ENCODE measurements at places on chromosomes 11 and 22. TPM values are rescaled to one million over a fixed set of nuclear protein-coding genes. Genes with fewer than 3 reads are reported as not detected.

The MSANTD4 gene
- total RNA-seq = 15.1 TPM

DNA sequence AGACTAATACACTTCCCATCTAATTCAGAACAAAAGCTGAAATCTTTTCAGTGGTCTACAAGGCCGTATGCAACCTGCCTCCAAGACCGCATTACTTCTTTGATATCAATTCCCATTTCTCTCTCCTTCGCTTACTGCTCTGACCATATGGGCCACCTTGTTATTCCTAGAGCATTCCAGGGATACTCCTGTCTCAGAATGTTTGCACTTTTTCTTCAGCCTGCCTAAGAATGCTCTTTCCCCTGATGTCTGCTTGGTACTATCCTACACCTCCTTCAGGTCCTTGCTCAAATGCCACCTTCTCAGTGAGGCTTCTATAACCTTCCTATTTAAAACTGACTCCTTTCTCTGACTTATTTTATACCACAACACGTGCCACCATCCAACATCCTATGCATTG lies 71.2 kb downstream of the MAML2 start:
- no peak for DNase-seq

GRCh38 chr11:80844110-80844819 lies 1403.4 kb upstream of the TENM4 start:
- no peak for DNase-seq

The OR51D1 gene
- not detected for total RNA-seq

DNA sequence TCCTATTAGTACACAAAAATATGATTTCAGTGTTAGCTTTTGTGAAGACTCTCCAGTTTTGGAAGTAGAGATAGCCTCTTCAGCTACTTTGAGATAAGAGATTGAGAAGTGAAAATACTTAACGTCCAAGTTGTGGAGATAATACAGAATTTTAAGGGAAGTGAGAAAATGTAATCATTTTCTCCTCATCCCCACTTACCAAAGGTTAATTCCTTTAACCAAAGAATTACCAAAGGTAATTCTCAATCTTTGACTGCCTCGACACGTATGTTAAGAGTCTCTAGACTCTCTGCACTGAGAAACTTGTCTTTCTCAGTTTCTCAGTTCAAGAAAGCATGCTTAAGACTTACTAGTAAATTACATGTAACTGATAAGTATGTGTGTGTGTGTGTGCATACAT lies 15.3 kb downstream of the C11orf54 start:
- no peak for DNase-seq

DNA sequence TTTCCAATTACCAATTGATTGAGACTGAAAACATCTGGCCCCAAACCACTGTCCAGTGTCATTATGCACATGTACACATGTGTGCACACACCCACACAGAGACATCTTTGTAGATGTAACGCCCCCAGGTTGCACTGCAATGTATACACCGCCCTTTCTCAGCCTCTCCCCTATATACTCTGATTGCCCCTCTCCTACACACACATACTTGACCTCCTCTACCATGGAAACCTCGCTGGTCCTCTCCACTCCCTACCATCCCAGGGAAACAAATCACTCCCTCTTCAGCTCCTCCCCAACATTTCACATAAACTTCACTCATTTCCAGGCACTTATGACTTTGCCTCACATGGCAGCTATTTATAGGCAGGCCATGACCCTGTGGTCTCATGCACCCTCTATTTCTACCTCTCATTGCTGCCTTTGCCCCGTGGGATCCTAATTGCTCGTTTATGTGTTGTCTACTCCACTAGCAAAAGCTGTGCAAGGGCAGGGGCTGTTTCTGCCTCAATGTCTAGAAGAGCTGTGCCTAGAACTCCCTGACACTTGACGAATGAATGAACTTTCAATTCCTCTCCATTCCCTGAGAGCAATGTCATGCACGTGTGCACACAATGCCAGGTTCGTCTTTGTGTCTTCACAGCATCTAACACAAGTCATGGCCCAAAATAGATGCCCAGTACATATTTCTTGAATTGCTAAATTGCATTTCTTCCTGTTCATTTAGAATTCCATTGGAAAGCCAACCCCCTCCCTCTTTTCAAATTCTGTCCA lies 10.0 kb upstream of the TMA7B start:
- no peak for DNase-seq

GRCh38 chr11:12329169-12329568 lies 48.2 kb upstream of the PARVA start:
- DNase-seq = no peak

- no peak for DNase-seq
Observed at GRCh38 chr22:26957176-26957575, 299.8 kb downstream of the MIAT start.

DNA sequence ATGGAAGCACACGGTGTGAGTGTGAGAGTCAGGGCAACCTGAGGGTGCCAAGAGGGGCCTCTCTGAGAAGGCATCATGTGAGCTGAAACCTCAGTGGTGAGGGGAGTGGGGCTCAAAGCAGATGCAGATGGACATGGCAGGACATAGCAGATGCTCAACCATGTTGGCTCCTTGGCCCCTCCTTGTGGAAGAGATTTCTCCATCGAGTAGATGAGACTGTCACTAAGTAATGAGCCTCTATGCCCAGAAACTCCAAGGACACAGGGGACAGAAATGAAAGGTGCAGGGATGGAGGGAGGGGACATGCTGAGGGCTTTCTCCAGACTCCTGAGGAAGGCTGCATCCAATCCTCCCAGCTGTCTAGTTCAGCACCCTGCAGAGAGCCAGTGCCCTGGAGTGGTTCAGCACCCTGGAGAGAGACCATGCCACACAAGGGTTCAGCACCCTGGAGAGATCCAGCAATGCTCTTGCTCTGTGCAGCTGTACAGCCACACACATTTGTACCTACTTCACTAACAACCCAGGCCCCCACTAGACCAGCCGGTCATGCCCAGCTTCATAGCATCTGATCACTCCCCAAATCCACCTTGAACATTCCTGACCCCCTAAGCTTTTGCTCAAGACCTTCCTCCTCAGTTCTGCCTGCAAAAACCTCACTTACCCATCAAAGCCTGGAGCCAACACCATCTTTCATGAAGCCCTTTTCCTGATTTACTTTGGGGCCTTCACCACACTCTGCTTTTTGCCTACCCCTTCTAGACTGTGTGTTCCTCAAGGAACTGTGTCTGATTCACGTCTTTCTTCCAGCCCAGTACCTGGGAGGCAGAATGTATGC lies 252.0 kb downstream of the CTTN start:
- peak; percentile 61 for DNase-seq

DNA sequence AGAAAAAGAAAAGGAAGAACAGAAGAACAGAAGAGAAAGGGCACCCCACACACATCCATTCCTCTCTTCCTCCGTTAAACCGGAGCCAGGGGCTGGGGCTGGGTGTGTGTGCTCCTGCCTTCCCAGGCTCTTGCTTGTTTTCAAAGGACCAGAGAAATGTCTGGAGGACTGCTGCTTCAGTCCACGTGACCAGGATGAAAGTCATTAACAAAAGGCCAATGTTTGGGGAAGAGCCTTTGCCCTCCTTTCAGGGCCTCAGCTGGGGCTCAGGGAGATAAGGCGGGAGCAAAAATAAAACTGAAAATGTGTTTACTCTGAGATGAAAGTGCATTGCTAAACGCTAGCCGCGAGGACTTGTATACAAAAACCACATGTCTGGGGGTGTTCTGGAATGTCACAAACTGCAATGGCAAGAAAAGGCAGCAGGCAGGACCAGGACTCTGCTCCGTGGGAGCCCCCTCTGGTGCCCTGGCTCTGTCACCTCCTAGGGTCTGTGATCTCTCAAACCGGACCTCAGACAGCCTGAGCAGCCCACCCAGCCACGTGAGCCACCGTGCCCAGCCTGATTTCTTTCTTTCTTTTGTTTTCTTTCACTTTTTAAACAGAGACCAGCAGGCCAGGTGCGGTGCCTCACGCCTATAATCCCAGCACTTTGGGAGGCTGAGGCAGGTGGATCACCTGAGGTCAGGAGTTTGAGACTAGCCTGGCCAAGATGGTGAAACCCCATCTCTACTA lies 31.6 kb upstream of the MYH9 start:
- DNase-seq = peak; percentile 18

DNA sequence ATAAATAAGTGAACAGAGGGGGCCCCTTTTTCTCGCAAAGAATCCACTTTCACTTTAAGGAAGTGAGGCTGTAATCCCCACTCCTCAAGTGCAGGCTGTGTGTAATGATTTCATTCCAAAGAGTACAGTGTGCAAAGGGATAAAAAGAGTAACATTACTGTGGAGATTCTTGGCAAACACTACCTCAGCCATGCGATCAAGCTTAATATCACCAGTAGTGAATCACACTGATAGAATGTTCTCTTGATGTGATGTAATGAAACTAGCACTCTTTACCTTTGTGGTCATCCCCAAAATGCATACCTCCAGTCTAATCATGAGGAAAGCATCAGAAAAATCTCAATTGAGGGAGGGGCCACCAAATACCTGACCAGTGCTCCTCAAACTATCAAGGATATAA lies 246.1 kb upstream of the CHORDC1 start:
- no peak for DNase-seq

Data from activated CD4-positive, alpha-beta T cell treated with anti-CD3 and anti-CD28 coated beads, Interleukin-2, amount 10 ng/mL, durations not matched to agents 7 days and 5 days (primary cell).